ENCODE measurements at places on chromosomes 16 and 17. TPM values are rescaled to one million over a fixed set of nuclear protein-coding genes. Genes with fewer than 3 reads are reported as not detected.

GRCh38 chr17:37225465-37225864 lies 150.3 kb upstream of the C17orf78 start:
- DNase-seq = no peak

- no peak for DNase-seq
Observed at GRCh38 chr17:59761385-59762048, 54.1 kb downstream of the VMP1 start.

Gene WNT9B
- polyA plus RNA-seq = 0.01 TPM

DNA sequence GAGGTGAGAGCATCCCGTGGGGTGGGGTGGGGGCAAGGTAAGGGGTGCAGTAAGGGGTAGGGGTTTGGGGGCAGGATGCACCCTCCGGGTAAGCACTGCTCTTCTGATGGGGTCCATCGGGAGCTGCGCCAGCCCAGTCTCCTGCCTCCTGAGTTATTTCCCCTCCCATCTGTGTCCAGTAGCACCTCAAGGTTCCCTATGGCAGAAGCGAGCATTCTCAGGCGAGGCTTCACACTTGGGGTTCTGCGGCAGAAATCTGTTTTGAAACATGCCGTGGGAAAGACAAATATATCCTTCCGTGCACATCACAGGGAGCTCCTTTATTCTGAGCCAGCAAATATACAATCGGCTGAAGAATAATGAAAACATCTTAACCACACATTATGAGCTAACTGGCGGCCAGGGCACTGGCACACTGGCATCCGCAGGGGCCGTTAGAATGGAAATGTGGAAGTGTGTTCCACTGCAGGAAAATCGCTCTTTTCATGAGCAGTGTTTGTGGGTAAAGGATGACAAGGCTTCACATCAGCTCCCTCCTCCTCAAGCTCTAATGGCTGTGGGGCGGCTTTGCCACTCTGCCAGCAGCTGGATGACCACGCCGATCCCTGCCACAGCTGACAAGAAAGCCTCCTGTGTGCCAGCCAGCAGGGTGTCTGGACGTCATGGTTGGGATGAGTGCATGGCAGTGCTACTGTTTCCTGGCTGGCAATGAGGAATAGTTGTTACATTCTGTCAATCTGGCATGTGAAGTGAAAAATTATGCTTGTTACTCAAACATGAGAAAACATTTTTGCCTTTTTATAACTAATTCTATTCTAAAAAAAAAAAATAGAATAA lies 20.0 kb downstream of the MTHFSD start:
- DNase-seq = no peak

DNA sequence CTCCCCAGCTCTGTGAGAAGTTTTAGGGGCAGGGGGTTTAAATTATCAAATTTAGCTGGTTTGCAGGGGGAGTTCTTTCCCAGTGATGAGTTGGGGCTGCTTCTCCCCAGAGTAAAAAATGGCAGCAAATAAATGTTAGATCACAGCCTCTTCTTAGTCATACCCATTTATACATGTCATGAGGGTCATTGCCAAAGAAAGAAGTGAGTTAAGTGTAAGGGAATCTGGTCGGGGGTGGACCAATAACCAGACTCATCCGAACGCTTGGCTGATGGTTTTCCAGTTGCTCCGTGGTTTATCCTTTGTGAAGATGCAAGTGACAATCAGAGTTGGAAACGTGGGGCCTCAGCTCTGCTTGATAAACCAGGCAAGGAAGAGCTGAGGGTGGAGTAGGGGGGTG lies 87.1 kb downstream of the PLXDC1 start:
- no peak for DNase-seq

All from small intestine (tissue), 16 donors.